Thoracic aorta (tissue), 2 donors: ENCODE measurements at places on chromosomes 3 and 15.

GRCh38 chr3:3089017-3089416 lies 21.2 kb downstream of the IL5RA start:
- H3K27ac ChIP-seq, result no peak overlapping the region
- no peak overlapping the region for H3K4me3 ChIP-seq
- H3K36me3 ChIP-seq, result no peaks in the 10 kb centered on the region
- no peak for DNase-seq

GRCh38 chr15:38187630-38188313 lies 64.9 kb upstream of the SPRED1 start:
- no peak overlapping the region for H3K4me3 ChIP-seq
- no peak for DNase-seq
- H3K4me1 ChIP-seq, result no peaks in the 10 kb centered on the region
- no peaks in the 10 kb centered on the region for H3K36me3 ChIP-seq
- H3K27me3 ChIP-seq, result no peaks in the 10 kb centered on the region
- no peak overlapping the region for H3K27ac ChIP-seq

- no peaks in the 10 kb centered on the region for H3K27me3 ChIP-seq
- no peak overlapping the region for H3K27ac ChIP-seq
- no peaks in the 10 kb centered on the region for H3K36me3 ChIP-seq
- DNase-seq, result no peak
- H3K4me3 ChIP-seq, result no peak overlapping the region
Measured at GRCh38 chr3:58973796-58974195, 76.0 kb downstream of the CFAP20DC start.

DNA sequence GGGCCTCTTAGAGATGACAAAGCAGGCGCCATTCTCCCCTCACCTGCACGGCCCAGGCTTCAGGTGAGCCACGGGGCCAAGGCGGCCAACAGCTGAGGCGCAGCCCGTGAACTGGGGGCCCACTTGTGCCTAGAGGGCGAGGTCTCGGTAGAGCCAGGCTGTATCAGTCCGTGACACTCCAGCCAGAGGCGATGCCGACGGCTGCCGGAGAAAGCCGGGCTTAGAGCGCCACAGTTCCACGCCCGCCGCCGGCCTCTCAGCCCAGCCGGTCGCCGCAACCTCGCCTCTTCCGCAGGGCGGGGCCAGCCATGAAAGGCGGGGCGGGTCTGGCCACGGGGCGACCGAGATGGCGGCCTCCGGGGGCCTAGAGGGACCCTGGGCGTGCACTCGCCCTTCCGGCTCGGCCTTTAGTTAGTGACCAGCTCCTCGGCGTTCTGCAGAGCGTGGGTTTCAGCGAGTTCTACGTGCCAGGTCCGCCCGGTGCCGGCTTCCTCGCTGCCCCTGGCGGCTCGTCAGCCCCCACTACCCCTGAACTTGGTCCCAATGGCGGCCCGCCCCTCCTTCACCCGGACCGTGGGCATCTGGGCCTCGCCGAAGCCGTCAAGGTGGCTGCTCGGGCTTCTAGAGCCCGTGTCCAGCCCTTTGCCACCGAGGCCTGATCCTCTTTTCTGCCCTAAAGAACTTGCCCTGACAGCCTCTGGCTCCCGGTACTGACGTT lies at the start of gene ZNF621:
TSS of gene ZNF621 (plus strand) at position 393 of the 718 bp plus-strand sequence. CDS start 881 bp downstream, outside the sequence.
- H3K27me3 ChIP-seq, result no peaks in the 10 kb centered on the region
- peak; percentile 59 for DNase-seq
- H3K36me3 ChIP-seq, result peaks cover 18% of the 10 kb centered on the region
- peaks cover 23% of the 10 kb centered on the region for H3K4me1 ChIP-seq
- peak within 1 kb of the TSS; percentile 89 for H3K4me3 ChIP-seq

DNA sequence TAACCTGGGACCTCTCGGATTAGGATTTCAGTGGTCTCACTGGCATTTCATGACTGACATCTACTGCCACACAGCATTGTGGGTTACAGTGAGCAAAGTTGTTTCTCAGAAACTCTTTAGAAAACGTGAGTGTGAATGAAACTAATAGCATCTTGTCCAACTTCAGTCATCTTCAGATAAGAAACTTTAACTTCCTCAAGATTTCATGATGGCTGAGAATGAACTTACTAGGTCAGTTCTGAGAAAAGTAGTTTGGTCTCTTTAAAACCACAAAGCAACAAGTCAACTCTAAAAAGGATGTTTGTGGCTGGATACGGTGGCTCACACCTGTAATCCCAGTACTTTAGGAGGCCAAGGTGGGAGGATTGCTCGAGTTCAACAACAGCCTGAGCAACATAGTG lies 14.2 kb upstream of the HOMER2 start:
- no peaks in the 10 kb centered on the region for H3K27me3 ChIP-seq
- DNase-seq, result no peak
- H3K36me3 ChIP-seq, result no peaks in the 10 kb centered on the region
- peaks cover 8% of the 10 kb centered on the region for H3K4me1 ChIP-seq
- no peak overlapping the region for H3K4me3 ChIP-seq
- H3K27ac ChIP-seq, result no peak overlapping the region
